Frontal cortex (tissue), 4 donors: ENCODE measurements at places on chromosomes 1 and 21.
A peak's percentile ranks its signal among the peaks of the same experiment; 100 is the strongest.

DNA sequence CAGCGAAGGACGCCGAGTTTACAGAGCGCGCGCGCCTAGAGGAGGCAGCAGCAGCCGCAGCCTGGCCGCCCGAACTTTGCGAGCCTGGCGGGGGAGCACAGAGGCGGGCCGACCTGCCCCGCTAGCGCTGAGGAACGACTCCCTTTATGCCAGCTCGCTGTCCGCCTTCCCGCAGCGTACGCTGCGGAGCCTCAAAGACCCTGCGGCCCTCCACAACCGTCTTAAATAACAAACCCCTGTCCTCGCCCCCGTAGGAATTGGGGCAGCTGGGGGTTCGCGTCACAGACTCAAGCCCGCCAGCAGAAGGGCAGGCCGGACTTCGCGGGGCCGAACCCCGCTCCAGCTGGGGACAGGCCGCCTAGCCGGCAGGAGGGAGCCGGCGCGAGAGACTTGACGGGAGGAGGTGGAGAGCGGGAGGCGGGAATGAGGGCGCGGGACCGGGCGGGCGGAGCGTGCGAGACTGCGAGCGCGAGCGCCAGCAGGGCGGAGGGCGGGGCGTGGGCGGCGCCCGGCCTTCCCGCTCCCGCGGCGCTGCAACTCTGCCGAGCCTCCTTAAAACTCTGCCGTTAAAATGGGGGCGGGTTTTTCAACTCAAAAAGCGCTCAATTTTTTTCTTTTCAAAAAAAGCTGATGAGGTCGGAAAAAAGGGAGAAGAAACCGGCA is 1.8 kb upstream of the CDKN2C start:
- peak; percentile 89 for DNase-seq

DNA sequence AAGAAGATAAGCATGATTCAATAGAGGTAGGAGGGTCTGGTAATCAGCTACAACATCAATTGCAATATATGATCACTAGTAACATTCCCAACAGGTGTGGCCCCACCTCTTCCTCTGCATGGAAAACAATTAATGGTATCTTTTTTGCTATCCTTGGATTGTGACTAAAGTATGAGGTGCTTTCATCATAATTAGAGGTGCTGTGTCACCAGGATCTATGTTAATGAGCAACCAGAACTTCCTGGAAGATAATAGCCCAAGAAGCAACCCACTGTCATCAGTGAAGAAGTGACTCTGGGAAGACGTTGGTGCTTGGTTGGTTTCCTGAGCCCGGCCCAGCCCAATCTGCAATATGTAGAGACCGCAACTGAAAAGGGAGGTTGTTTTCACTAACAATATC is 167.2 kb downstream of the SETD4 start:
- no peak for DNase-seq

GRCh38 chr1:234388094-234388493 is 14.8 kb downstream of the COA6 start:
- DNase-seq: no peak

- no peak for DNase-seq
These were observed 21.0 kb downstream of the CNIH4 start for GRCh38 chr1:224377676-224378006.

DNA sequence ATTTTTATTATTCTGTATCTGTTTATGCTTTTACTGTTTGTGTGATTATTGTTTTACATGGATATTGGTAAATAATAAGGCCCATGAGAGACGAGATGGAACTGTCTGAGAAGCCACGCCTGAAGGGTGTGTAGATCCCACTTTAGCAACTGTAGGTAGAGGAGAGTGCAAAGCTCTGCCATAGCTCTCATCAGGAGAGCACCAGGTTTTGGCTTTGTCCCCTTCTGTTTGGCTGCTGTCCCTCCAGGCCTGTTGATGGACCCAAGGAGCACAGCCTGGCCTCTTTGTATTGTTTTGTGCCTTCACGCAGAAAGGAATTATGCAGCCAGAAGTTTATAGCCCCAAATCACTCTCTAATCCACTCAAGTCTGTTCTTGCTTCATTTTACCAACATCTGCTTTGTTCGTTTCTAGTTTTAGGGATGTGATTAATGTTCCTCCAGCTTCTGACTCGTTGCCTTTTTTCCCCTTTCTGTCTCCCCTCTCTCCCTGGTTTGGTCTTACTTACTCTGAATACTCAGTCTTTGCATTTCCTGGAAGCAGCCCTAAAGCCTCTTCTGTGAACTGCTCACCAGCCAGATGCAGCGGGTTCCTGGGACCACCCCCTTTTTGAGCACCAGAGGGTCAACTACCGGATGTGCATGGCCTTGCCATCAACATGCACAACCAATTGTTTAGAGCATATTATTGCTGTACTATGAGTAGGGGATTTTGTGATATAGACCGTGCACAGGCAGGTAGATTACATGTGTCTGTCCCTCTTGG is 127.3 kb downstream of the HHAT start:
- DNase-seq: no peak

GRCh38 chr1:160868141-160868540 is 5.5 kb upstream of the CD244 start:
- DNase-seq: no peak

DNA sequence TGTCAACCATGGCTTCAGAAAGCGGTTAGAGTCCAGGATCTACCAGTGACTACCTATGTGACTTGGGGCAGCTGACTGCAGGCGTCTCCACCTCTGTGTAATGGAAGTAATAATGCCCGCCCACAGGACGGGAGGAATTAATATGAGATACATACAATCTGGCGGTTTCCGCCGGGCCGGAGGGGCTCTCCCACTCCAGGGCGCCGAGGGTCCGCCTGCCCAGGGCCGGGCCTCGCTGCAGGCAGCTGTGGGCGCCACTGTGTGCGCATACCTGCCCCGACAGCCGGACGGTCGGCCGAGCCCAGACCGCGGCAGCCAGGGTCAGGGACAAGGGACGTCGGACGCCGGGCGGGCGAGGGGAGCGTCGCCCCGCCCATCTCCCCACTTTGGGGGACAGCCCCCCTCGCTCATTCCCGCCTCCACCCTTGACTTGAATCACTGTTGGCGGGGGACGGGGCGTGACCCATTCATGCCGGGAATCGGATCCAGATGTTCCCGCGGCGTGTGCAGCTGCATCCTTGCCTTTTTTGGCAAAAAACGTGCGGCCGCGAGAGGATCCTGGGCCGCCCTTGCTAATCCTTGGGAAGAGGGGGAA is 6.0 kb upstream of the SF3A3 start:
- DNase-seq: no peak

DNA sequence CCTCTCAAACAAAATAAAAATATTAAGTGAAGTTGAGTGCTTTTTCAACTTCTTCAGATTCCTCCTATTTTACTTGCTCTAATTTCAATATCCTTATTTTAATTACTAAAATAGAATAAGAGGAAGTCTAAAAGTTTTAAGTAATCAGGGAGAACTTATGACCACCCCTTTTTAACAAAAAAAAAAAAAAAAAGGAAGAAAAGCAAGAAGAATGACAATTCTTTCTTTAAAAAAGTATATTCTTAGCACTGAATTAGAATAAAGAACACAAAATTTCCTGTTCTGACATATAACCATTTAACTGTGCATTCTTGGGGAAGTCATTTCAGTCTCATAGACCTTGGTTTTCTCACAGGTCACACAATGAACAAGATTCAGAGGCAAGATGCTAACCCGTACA is 46.8 kb downstream of the SAMSN1 start:
- DNase-seq: no peak

- DNase-seq: peak; percentile 72
These were observed at the start of gene EVA1C for GRCh38 chr21:32412162-32413014. Gene EVA1C (plus strand): TSS chr21:32412706. CDS start chr21:32412854, 148 bp downstream.

- DNase-seq: no peak
These were observed 8.4 kb upstream of the CRYBG2 start for GRCh38 chr1:26362331-26362730.

DNA sequence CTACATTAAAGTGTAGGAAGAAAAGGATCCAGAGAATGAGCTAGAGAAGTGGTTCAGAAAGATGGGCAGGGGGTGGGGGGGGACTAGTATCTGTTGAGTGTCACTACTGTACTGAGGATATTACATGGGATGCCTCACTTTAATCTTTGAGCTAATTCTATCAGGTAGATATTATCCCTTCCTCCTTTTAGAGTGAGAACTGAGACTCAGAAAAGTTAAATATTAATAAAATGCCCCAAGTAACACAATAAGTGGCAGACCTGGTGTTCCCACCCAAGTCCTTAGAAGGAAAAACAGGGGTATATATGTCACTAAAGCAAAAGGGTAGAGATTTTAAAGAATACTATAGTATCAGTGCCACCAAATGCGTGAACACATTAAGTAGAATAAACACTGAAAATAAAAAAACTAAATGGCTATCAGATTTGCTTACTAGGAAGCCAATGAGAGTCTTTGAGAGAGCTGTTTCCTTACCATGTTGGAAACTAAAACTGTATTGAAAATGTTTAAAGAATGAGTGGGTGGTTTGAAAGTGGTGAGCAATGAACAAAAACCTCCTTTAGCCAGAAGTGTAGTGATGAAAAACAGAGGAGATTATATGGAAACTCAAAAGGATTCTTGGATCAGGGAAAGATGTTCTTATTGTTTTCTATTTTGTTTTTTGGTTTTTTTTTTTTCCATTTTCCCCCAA is 230.8 kb downstream of the BARHL2 start:
- DNase-seq: no peak

- no peak for DNase-seq
These were observed 35.7 kb upstream of the GPR88 start for GRCh38 chr1:100502052-100502792.

DNA sequence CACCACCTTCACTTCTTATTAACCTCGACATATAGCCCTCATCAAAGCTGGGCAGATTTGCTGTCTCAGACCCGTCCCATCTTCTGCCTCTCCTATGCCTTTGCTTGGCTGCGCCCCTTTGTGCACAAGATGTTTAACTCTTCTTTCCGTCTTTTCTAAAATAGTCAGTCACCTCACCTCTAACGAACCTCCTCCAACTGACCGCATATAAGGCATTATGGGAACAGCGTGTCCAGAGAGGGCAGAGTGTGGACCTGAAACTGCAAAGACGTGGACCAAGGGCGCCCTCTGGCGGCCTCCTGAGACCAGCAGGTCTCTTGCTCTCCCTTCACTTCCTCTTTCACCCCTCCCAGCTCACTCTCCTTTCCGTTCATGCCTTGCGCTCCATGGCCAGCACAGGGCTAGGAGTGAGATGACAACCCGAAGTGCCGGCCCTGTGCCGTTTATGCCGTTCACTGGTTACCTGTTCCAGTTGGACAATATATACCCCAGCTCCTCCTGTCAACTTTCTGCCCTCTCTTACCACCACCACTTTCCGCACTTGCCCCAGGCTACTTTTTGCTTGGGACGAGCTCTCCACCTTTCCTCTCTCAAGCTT is 2.5 kb upstream of the METTL25B start:
- peak; percentile 80 for DNase-seq

GRCh38 chr1:204818998-204819397 is 51.7 kb upstream of the NFASC start:
- no peak for DNase-seq

DNA sequence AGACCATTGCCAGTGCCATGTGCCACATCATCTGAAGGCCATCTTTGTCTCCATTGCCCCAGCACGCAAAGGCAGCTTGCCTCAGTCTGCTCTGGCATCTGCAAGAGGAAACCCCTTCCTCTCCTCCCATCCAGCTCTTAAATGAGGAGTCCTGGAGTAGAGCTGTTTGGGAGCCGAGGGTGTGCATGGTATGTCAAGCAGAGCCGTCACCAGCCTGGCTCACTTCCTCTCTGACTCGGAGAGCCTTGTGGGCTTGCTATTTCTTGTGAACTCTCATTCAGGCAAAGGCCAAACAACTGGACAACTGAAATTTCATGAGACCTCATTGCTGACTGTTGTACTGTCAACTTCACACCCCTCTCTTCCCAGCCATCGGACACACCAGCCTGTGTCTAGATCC is 143.9 kb downstream of the SIPA1L2 start:
- no peak for DNase-seq

GRCh38 chr1:66981679-66982078 is 56.9 kb downstream of the MIER1 start:
- peak; percentile 8 for DNase-seq

DNA sequence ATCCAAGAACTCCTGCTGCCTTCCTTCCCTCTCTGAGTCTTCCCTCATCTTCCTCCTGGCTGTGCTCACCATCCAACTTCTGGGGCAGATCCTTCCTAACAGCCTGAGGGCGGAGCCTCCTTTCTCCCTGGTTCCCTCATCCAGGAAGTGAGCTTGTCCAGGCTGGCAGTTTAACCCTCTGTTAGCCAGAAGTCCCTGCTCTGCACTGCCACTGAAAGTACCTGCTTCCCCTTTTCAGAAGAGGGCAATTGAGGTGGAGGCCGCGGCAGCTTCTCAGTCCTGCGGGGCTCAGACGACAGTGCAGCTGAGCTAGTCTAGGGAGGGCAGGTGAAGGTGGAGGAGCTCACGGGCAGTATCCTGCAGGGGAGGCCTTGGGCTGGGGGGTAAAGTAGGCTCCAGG is 149.1 kb downstream of the FCRL5 start:
- DNase-seq: no peak

- DNase-seq: no peak
These were observed 1.6 kb upstream of the SH3BGRL3 start for GRCh38 chr1:26278303-26278702.

GRCh38 chr1:53524428-53525375 is 65.5 kb downstream of the DMRTB1 start:
- no peak for DNase-seq

- DNase-seq: no peak
These were observed 216.4 kb downstream of the LTN1 start for GRCh38 chr21:28776251-28776650.

GRCh38 chr1:150555971-150556865 is 7.0 kb downstream of the ADAMTSL4 start:
- DNase-seq: no peak

DNA sequence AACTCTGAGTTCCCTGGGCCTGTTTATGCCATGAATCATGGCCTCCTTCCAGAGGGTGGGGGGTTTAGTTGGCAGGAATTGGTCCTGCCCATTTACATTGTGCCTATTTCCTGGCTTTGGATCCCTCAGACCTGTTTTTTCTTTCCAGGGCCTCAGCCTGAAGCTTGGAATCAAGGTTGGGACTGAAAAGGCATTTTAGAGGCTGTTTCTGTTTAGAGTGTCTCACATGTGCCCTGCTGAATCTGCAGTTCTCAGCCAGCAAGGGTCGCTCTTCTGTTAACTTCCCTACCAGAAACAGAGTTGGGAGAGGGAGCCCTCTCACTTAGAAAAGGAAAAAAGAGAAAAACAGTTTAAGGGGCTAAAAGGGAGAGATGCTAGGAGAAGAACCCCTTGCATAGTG is 191.1 kb downstream of the PTPRC start:
- no peak for DNase-seq

- DNase-seq: no peak
These were observed 239.3 kb downstream of the LMO4 start for GRCh38 chr1:87568005-87568404.

DNA sequence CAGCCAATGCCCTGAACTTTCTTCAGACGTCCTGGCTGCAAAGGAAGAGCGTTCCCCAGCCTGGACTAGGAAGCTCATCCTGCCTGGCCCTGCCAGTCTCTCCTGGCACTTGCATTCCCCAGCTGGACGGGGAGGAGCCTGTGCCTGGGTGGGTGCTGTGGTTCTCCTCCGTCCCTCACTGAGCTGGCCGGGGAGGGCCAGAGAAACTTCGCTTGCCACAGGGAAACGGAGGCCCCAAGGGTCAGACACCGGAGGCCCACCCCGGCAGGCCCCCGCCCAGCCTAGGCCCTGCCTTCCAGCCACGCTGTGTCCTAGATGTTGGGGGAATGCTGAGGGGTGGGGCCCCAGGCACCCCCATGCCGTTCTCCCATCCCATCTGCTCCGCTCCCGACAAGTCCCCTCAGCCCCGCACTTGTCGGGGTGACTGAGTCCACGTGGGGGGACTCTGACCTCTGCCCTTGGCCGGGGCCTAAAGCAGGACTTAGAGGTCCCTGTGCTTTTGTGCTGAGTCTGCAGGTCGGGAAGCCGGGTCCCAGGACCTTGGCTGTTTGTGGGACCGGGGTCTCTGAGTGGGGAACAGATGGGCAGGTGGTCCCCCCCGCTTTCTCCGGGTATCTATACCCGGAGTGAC is 4.8 kb downstream of the FTCD start:
- DNase-seq: no peak
